ENCODE measurements at places on chromosomes 13 and 19. TPM values are rescaled to one million over a fixed set of nuclear protein-coding genes. Genes with fewer than 3 reads are reported as not detected.

DNA sequence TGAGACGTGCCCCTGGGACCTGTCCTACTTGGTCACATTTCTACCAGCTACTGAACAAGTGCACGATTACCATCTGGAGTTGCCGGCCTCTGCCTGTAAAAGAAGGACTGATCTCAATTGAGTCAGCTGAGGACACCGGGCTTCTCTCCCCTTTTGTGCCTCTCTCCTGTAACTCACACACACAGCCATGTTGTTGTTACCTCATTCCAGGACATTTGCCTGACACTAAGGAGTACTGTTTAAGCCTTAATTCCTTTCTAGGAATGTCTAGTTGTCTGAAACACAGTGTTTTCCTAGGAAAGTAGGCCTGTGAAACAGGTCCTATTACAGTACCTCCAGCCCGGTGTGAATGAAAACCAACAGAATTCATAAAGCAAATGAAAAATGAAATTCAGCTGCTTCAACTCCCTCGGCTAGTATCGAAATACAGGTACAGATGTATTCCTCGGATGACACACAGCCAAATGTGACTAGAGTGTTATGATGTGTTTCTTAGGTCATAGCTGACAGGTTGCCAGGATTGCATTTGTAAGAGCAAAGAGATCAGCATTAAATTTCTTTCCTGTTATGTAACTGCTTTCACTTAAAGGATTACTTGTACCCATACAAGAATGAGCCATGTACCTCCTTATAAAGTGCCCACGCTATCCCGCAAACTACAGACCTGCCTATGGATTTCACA lies 152.0 kb upstream of the IRS2 start:
- DNase-seq = no peak

DNA sequence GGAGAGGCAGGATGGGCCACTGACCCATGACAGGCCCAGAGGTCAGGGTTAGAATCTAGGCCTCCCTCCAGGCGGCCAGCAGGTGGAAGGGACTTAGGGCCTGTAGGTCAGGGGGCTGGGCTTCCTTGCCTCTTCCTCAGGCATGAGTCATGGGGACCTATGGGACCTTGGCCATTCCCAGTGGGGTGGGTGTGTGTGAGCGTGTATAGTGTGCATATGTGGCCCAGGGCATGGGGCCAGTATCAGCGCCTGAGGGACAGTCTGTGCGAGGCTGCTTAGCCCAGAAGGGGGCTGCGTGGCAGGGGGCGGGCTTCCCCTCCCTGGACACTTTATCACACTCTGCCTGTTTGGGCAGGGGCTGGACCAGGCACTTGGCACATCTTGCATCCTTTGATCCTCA lies 13.3 kb downstream of the KCTD15 start:
- no peak for DNase-seq

DNA sequence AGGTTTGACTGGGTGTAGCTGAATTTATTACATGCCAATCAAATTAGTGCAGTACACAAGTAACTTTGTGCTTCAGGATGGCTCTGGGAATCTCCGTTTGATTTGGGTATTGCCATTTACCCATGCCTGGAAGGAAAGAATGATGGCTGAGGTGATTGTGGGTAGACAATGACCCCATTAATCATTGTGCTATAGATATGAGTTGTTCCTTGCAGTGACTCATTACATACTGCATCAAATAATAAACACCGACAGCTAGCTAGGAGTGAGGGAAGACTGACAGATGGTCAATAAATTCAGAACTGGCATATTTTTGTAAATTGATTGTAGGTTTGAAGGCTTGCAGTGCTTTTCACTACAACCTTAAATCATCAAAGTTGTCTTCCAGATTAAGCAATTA lies 1069.5 kb downstream of the DIAPH3 start:
- no peak for DNase-seq

- DNase-seq = no peak
Measured at GRCh38 chr19:42512743-42513304, 15.5 kb downstream of the CEACAM1 start.

DNA sequence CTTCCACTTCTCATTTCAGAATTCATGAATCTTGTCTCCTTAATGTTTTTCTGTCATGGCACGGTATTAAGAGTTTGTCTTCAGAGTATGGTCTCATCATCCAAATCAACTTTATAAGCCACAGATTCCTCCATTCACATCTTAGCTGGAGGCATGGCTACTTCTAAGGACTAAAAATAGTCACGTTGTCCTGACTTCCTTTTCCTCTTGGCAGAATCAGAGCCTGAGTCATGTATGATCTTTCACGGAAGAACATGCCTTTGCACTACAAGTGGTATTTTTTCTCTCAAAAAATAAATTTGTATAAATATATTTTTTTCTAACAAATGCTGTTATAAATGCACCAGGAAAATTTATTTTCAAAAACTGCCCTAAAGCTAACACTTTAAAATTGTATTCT lies 71.4 kb downstream of the ALOX5AP start:
- no peak for DNase-seq

- DNase-seq = no peak
Measured at GRCh38 chr13:108352599-108352998, 83.1 kb downstream of the TNFSF13B start.

The TSKS gene
- 0.15 TPM for polyA plus RNA-seq

The MCF2L gene
- polyA plus RNA-seq = 26.2 TPM

The SYT5 gene
- 0.18 TPM for polyA plus RNA-seq

Data from right renal cortex interstitium (tissue), 3 donors.